Stimulated activated effector memory CD8-positive, alpha-beta T cell treated with anti-CD3 and anti-CD28 coated beads, Interleukin-12 subunit alpha, Interleukin-12 subunit beta, amount 100 ng/mL, for 72 hours (primary cell): ENCODE measurements at places on chromosomes 5 and 9.

DNA sequence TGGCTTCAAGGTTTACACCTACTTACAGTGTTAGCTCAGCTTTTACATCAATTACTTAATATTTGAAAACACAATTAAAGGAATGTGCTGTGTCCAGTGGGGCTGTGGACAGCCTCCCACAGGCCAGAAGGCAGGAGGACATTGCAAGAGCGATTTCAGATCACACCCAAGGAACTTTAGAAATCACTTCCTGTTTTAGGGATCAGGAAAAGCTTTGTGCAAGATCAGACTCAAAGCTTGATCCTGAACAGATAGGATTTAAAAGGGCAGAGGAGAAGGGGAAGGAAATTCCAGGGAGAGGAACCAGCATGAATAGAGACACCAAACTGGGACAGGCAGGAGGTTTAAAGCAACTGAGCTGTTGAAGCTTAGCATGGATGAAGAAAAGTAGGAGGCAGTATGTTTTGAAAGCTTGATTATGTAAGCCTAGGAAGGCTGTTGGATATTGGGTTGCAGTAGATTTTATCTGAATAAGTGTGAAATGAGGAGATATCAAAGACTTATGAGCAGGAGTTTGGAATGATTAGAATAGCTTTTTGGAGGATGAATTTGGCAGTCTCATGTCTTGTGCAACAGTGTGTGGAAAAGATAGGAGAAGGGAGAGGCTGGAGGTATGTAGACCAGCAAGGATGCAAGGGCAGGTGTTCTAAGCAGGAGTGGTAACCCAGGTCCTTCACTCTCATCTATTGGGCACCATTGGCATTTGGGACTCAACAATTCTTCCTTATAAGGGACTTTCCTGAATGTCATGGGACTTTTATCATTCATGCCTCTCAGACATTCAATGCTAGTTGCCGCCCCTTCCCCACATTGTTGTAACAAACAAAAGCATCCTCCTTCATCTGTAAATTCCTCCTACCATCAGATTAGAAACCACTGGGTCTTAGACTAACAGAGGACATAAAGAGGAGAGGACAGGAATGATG lies 123.5 kb downstream of the TARS1 start:
- no peak for DNase-seq

- no peak for DNase-seq
Measured at GRCh38 chr9:20351715-20352114, 270.6 kb downstream of the MLLT3 start.

DNA sequence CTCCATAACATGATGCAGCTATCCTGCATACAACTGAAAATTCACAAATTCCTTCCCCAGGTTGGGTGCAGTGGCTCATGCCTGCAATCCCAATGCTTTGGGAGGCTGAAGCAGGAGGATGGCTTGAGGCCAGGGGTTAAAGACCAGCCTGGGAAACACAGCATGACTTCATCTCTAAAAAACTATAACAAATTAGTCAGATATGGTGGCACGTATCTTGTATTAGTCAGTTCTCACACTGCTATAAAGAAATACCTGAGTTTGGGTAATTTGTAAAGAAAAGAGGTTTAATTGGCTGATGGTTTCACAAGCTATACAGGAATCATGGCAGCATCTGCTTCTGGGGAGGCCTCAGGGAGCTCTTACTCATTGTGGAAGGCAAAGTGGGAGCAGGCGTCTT lies 56.4 kb upstream of the DAPK1 start:
- DNase-seq = no peak

GRCh38 chr9:20315677-20316076 lies 306.6 kb downstream of the MLLT3 start:
- DNase-seq = no peak

GRCh38 chr5:10768328-10768899 lies 7.4 kb upstream of the DAP start:
- no peak for DNase-seq

DNA sequence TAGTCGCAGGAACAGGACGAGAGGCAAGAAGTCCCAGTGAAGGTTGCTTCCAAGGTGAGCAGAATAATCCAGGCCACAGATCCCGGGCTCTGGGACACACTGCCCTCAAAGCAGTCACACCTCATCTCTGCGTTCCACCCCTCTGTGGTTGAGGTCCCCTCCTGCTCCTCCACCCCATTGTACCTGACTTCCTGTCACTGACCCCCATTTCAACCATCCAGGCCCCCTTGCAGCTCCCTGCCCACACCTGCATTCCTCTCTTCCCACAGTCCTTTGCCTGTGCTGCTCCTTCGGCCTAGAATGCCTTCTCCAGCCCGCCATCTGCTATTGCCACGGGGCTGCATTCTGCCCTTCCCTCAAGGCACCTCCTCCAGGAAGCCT lies 73.5 kb downstream of the PAX5 start:
- DNase-seq = no peak

DNA sequence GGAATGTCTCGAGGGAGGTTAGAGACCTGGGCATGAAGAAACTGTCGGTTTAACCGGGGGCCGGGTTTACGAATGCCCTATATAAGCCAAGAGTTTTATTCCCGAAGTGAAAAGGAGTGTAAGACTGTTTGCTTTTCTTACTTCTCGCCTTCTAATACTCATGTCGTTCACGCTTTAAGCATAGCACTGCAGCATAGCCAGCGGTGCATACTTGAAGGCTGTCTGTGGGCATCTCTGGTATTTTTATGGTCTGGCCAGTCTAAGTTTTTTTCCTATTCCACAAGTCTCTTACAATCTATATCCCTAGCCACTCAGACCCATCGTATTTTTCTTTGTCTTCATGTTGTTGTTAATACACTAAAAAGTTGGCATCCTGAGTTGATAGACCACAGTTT lies 1.2 kb downstream of the UHRF2 start:
- DNase-seq = no peak

- DNase-seq = no peak
Measured at GRCh38 chr5:169429044-169429443, 128.1 kb upstream of the SLIT3 start.

- DNase-seq = no peak
Measured at GRCh38 chr9:137435980-137436760, 5.0 kb downstream of the ENTPD8 start.
